GOT3 (cell line): ENCODE measurements at places on chromosomes 7 and 10.

GRCh38 chr10:132181691-132182425 lies 4.9 kb upstream of the DPYSL4 start:
- no peak for DNase-seq

DNA sequence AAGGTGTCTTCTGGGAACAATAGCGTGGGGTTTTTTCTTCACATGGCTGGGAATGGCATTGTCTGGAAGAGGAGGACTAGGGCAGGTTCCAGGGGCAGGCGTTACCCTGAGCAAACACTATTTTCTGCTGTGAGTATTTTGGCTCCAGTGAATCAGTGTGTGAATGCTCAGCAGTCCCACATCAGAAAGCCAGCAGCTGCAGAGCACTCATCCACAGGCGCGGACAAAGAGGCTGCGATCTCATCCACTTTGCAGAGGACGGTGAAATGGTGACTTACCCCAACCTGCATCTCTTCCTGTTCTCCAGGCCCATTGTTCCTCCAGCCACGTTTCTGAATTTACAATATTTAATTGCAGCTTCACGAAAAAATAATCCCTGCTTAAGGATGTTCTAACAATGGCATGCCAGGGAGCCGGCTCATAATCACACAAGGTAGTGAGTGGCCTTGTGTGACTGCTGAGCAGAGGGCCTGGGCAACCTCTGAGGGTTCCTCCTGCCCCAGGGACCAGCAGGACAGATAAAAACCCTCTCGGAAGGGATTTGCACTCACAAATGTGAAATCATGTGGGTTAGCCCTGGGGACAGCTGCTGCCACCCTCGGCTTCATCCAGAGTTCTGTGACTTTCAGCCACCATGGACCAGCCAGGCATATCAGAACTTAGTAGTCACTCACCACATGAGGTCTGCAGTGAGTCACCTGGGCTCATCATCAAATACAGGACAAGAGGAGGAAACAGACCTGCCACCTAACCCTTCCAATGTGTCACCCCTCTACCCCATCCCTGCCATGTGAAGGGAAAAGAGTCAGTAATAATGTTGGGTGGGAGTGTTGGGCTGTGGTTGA lies 65.0 kb upstream of the EN2 start:
- no peak for DNase-seq

DNA sequence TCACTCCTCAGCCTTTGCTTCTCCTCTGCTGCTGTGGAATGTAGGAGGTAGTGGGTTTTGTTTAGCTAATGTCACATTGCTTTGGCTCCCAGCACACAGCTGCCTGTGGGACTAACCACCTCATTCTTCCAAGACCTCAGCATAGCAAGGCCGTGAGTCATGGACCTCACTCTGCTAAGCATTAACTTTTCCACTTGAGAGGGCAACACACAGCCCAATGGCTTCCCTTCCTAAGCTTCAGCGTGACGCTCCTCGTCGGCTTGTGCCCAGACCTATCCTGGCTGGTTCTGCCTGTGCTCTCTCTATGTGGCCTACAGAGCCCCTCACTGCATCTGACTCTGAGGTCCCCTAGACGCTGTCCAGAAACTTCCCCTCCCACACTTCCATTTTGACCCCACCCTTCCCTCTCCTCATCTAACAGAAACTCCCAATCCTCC lies 23.3 kb downstream of the MYOF start:
- peak; percentile 69 for DNase-seq

- no peak for DNase-seq
Measured at GRCh38 chr10:22329150-22329549, 8.3 kb downstream of the BMI1 start.

DNA sequence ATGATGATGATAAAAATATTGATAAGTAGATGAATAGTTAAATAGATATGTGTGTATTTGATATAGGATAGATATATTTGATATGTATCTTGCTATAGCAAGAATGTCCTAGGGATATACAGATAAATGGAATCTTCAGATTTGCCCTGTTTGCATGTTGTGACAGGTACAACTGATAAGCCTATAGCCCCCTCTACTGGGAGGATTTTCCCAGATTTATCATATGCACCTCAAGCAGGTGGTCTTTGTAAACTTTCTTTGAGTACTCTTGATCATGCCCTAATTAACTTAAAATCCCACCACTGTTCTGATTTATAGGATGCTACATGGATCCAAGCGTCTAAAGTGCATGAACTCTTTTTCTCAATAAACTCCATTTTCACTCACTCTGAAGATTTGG lies 1050.7 kb downstream of the SORCS3 start:
- DNase-seq: no peak

GRCh38 chr7:51317582-51317910 lies 937 bp upstream of the COBL start:
- DNase-seq: no peak

DNA sequence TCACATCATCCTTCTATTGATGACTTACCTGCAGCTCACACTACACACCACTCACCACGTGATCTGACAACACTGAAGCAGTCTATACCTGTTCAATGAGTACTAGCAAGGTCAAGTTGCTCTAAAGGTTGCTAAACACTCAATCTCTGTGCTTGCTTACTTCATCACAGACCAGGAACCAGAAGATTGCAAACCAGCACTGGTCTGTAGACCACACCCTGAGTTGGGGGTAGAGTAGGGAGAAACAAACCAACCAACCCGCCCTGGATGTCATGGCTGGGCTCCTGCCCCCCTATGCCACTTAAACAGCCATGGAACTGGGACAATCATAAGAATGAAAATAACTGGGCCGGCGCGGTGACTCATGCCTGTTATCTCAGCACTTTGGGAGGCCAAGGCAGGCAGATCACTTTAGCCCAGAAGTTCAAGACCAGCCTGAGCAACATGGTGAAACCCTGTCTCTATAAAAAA lies 19.6 kb downstream of the DLG5 start:
- DNase-seq: no peak

DNA sequence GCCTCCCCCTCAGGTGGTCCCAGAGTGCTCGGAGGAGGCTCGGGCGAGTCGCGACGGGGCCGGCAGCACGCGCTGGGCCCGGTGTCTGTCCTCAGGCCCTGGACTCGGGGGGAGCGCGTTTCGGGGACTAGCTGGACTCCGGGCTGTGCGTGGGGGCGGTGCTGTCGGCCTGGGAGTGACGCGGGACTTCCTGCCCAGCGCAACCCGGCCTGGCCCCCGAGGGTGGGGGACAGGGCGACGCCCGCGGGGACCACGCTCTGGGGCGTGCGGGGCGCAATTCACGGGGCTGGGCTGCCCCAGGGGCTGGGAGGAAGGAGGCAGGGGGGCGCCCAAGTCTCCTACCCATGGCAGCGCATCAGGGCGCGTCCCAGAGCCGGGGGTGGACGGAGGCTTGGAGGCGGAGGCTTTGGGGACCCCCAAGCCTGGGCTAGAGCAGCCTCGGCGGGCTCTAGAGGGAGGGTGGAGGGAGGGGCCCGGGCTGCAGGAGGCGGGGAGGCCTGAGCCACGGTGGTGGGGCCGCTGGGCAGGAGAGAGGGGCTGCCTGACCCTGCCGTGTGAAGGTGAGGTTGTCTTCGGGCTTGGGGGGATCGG lies 2.3 kb upstream of the VENTX start:
- no peak for DNase-seq

GRCh38 chr10:89642193-89642592 lies 2.8 kb downstream of the PANK1 start:
- no peak for DNase-seq

DNA sequence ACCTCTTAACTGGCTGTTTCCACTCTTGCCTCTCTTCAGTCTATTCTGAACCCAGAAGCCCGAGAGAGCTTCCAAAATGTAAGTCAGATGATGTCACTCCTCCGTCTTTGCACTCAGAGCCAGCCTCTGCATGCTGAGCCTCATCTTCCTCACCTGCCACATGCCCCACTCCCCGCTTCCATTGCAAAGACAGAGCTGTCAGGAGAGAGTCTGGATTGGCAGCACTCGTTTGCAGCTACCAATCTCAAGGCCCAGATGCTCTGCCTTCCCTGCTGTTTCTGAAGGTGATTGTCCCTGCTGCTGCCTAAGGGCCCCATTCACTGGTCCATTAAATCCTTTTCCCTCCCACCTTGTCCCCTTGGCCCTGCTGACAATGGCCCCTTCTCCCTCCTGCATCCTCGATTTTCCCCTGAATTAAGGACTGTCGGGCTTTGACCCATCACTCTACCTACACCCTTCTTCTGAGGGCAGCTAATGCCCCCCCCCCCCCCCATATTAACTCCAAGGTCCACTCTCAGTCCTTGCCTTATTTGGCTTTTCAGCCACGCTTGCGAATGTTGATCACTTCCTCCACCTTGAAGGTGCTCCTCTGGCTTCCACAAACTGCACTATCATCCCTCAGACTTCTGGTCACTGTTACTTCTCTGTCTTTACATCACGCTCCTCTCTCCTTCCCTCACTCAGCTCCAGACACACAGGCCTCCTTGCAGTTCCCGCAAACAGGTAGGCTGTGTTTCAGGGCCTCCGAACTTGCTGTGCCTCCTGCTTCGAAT lies 98.5 kb downstream of the CHN2 start:
- DNase-seq: no peak

- DNase-seq: no peak
Measured at GRCh38 chr7:130996833-130997231, 262.8 kb upstream of the KLF14 start.

GRCh38 chr7:92781117-92781720 lies 55.2 kb downstream of the CDK6 start:
- DNase-seq: no peak

DNA sequence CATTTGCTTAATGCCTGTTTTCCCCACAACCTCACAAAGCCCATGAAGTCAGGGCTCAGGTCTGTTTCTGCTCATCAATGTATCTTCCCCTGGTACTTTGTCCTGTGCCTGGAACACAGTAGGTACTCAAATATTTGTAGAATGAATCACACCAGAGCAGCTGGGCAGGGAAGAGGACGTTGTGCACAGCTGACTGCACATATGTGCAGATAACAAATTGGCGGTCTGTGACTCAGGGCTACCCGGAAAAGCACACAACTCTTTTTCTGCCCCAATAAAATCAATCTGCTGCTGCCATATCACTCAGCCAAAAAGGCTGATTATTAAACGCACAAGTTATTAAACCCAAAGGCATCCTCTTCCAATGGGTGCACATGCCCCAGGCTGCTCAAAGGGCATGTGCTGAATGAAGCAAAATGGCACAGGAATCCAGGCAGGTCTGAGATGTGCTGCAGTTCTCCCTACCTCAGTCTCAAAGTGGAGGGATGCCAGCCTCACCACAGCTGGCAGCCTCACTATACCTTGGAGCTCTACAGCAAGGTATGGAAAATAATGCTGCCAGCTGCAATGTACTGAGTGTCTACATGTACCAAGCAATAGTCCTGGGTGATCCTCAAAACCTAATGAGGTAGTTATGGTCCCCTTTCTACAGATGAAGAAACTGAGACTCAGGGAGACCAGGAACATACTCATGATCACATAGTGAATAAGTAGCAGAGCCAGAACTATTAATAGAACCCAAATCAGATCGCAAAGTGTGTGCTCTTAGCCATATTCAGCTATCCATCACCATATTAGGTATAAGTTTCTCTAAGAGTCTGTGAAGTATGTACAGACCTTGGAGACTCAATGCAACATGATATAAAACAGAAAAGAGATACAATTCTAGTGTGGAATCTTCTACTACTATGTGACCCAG lies 43.4 kb downstream of the SORBS1 start:
- no peak for DNase-seq

- no peak for DNase-seq
Measured at GRCh38 chr10:48807791-48808470, 123.3 kb downstream of the WDFY4 start.

DNA sequence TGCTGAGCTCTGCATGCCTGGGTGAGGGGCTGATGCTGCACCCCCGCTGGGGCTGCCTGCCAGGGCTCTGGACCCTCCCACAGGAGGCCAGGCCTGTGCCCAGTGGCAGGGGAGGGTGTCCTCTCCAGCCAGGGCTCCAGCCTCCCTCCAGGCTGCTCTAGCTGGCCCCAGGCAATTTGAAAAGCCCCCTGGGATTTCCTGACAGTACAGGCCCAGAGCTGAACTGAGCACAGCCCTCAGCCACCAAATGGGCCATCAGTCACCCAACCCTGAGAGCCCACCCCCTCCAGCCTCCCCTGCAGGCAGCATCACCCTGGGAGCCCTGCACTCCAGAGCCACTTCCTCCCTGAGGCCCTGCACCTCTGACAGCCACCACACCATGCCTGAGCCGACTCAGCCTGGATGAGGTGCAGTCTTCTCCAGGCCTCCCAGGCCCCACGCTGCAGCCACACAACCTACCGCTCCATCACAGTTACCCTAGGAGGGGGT lies 101.8 kb upstream of the RET start:
- DNase-seq: no peak

DNA sequence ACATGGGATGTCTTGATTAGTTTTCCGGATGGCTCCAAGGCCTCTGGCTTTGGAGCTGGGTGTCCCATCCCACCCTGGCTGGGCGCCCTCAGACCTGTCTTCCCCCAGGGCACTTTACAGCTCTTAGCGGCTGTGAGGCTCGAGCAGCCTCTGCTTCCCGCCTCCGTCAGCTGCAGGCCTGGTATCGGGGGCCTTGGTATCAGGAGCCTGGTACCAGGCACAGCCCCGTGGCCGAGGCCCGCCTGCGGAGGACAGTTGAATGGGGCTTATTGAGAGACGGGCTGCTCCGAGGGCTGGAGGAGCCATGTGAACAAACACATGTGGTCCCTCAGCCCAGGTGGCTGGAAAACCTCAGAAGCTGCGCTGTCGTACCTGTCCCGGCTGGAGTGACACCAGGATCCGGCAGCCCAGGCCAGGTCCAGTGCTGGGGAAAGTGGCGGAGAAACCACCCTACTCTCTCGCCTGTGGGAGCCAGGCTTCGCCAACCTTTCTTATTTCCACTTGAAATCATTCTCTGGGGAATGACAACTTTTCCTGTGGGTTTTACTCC lies 23.9 kb upstream of the AP5Z1 start:
- no peak for DNase-seq

- no peak for DNase-seq
Measured at GRCh38 chr10:115706488-115707076, 566.4 kb downstream of the GFRA1 start.

- no peak for DNase-seq
Measured at GRCh38 chr7:103714376-103714927, 268.4 kb upstream of the SLC26A5 start.

- no peak for DNase-seq
Measured at GRCh38 chr10:122172361-122173008, 98.6 kb upstream of the BTBD16 start.

DNA sequence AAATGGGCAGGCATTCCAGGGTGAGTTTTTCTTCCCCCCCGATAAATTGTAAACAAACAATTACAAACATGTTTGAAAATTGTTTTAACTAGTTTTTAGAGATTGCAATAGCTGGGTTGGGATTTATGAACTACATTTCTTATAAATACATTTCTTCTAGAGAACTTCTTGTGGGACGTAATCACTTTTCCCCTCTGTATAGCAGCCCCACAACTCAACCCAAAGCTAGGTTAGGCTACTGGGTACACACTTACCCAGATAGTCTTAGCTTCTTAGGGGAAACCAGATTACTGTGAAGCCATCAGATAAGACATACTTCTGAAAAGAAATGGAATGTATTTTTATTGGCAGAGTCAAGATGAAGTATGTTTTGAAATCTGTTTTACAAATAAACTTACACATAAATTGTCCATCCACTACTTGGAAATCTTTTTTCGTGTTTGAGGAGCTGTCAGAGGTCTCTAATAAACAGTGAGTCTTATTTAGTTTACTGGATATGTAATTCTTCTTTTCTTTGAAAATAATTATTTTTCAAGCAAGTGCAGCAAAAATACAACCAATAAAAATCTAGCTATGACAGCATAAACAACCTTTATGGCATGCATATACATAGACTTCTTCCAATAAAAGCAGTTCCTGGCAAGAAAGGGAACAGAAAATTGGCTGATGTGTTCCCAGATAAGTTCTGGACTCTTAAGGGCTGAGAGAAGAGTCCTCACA lies 8.0 kb upstream of the GLRX3 start:
- no peak for DNase-seq

- DNase-seq: no peak
Measured at GRCh38 chr7:54632696-54633095, 90.5 kb downstream of the VSTM2A start.
